ENCODE measurements at places on chromosomes 5 and 9.

DNA sequence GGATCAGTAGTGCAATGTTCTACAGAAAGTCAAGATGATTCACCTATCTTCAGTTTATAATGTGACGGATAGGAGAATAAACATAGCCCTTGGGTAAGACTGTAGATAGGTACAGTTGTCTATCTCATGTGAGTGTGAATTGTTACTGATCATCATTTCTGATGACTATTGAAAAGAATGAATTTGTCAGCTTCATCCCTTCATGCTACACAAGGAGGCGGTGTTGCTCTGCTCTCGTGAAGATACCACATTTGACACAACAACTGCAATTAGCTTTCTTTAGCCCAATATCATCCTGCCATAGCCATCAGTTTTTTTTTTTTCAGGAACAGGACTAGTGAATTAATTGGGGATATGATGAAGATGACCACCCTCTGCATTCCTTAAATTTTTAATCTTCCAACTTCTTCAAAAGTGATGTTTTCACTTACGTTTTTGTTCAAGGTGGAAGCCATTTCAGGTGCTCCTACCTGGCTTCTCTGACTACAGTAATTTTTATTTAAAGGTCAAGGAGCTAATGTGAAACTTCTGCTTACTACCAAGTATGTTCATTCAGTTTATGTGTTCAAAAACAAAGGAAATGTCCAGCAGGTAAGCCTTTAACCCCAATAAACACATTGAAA is 152.9 kb upstream of the MOCS2 start:
- DNase-seq = no peak

DNA sequence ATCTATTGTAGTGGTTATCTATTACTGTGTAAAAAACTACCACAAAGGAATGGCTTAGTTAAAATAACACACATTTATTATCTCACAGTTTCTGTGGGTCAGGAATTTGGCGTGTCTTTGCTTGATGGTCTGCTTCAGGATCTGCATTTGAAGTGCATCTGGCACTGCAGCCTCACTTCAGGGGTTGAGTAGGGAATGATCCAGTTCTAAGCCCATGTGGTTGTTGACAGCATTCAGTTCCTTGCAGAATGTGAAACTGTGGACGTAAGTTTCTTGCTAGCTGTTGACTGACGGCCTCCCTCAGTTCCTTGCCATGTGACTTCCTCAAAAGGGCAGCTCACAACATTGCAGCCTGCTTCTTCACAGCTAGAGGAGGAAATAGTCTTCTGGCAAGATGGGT is 2.1 kb upstream of the OGN start:
- DNase-seq = no peak

GRCh38 chr5:164746723-164747122 is 1241.3 kb downstream of the MAT2B start:
- no peak for DNase-seq

- DNase-seq = no peak
Measured at GRCh38 chr5:178551059-178551458, 39.1 kb downstream of the COL23A1 start.

GRCh38 chr9:95018099-95018936 is 291.8 kb downstream of the AOPEP start:
- no peak for DNase-seq

DNA sequence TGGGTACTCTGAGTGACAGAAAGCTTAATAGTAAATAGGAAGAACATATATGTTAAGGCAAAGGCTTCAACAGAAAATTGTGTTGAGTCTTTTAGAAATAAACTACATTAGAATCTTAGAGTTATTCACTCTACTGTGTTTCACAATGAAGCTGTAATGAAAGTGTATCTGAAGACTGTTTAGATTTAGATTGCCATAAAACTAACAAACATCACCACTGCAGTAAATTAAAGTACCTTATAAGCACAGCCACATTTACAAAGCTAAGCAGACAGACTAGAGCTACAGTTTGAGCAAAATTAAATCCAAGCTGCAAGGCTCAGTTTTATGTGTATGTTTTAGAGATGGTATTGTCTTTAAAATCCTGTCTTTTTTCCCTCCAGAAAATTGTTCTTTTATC is 172.4 kb downstream of the PBX3 start:
- no peak for DNase-seq

GRCh38 chr9:13264788-13265187 is 14.7 kb downstream of the MPDZ start:
- no peak for DNase-seq

- no peak for DNase-seq
Measured at GRCh38 chr5:66694036-66694435, 97.8 kb downstream of the MAST4 start.

DNA sequence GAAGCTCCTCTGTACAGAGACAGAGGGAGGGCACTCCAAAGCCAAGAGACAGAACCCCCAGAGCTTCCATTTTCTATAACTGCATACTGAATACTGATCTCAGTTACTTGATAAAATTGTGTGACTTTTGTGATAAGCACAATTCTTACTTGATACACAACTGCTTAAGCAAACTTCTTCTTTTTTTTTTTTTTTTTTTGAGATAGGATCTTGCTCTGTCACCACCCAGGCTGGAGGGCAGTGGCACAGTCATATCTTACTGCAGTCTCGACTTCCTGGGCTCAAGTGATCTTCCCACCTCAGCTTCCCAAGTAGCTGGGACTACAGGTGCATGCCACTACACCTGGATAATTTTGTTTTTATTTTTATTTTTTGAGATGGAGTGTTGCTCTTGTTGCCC is 252.1 kb upstream of the ZNF608 start:
- no peak for DNase-seq

DNA sequence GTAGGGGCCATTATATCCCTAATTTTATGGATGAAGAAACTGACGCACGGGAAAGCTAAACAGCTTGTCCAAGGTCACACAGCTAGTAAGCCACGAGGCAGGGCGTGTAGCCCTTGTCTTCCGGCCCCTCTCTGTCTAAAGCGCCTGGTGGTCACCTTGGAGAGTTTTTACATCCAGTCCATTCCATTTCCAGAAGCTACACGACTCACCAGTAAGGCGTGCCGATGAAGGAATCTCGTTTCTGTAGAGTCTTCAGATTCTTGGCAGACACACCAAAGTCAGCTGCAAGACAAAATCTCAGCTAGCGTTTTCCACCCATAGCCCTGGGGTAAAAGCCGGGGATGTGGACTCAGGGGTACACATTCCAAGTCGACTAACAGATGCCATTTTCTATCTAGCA is 80.5 kb downstream of the STK10 start:
- DNase-seq = no peak

DNA sequence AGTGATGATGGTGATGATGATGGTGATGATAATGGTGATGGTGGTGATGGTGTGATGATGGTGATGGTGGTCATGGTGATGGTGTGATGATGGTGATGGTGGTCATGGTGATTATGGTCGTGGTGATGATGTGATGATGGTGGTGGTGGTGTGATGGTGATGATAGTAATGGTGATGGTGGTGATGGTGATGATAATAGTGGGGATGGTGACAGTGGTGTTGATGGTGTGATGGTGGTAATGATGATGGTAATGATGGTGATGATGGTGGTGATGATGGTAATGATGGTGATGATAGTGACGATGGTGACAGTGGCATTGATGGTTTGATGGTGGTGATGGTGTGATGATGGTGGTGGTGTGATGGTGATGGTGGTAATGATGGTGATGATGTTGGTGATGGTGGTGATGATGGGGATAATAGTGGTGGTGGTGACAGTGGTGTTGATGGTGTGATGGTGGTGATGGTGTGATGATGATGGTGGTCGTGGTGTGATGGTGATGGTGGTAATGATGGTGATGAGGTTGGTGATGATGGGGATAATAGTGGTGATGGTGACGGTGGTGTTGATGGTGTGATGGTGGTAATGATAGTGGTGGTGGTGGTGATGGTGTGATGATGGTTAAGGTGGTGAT is 6.5 kb downstream of the STKLD1 start:
- no peak for DNase-seq

DNA sequence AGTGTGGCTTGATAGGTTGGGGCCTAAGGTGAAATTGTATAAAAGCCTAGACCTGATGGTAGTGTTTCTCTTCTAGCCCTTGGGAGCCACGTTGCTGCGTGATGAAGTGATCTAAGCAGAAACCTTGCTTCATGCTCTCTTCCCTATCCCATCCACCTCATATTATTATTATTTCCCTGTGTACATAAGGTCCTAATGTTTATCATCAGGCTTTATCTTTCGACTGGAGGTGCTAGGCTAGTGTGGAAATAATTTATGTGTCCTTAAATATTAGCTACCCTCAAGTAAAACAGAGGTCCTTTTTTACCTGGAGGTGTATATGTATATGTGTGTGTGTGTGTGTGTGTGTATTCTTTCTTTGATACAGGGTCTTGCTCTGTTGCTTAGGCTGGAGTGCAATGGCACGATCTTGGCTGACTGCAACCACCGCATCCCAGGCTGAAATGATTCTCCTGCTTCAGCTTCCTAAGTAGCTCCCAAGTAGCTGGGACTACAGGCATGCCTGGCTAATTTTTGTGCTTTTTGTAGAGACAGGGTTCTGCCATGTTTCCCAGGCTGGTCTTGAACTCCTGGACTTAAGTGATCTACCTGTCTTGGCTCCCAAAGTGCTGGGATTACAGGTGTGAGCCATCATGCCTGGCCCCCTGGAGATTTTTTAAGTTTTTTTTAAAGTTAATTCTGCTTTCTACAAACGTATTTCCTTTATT is 3.7 kb downstream of the UGCG start:
- no peak for DNase-seq

- no peak for DNase-seq
Measured at GRCh38 chr5:153594785-153595184, 104.3 kb downstream of the GRIA1 start.

GRCh38 chr5:68817632-68818031 is 276.2 kb upstream of the SLC30A5 start:
- no peak for DNase-seq

GRCh38 chr9:81125446-81126092 is 563.8 kb downstream of the TLE1 start:
- no peak for DNase-seq

DNA sequence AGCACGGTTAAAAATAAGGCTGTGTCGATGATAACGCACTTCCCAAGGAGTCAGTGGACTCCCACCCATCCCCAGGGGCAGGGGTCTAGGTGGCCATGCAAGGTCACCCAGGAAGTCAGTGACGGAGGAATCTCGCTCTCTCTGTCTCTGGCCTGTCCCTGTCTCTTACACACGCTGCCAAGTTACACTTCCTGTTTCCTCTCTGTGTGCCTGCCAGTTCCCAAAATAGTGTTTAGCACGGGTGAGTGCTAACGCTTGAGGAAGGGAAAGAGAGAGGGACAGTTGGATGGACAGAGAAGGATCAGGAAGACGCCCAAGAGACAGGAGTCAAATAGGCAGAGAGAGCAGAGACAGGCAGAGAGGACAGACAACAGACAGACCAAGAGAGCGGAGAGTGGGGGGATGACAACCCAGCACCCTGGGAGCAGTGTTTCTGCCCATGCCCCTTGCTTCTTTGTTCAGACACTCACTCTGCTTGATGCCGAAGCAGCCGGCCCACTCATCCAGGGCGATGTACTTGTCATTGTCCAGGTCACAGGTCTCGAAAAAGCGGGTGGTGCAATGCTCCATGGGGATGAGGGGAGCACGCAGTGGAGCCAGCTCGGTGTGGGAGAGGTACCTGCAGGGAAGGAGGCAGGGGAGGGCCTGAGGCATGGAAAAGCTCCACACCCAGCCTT is 23.0 kb downstream of the SPARC start:
- no peak for DNase-seq

DNA sequence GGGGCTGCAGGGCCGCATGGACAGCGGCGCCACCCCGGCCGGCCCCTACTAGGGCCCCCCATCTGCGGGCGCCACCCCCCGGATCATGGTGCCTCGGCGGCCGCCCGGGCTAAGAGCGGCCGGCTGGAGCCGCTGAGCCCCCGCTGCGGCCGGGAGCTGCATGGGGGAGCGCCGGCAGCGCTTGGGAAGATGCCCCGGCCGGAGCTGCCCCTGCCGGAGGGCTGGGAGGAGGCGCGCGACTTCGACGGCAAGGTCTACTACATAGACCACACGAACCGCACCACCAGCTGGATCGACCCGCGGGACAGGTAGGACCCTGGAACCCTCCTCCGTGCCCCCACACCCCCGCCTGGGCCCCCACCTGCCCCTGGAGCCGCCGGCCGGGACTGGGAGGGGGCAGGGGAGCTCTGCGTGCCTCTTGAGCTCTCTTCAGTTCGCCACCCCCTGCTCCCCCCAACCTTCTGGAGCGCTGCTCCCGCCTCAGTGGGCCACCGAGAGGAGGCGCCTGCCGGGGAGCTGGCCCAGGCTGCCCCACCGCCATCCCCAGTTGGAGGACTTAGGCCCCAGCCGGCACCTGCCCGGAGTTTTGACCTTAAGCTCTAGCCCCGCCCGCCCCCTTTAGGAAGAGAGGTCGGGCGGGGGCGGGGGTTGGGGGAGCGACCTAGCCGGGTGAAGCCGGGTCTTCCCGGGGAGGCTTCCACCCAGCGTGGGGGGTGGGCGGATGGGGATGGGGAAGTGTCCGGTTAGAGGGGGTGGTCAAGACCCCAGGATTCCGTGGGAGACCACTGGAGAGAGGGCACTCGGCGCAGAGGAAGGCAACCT is 730 bp downstream of the WWC1 start:
- no peak for DNase-seq

DNA sequence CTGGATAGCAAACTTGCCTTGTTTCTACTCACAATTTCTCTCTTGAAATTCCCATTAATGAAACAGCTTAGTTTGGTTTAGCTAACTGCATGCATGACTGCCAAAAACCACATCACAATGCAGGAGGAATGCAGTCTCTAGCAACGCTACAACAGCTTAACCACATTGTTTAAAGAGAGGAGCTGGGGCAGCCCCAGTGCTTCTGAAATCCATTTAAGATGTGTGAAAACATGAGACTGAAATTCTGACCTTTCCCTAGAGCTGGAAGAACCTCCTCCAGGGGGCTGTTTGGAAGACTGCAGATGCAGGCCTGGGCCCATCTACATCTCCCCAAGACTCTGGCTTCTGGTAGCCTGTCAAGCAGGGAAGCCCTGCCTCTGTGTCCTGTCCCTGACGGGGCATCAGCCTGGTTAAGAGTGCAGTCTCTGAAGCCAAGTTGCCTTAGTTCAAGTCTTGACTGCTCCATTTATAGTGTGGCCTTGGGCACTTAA is 157.1 kb downstream of the ZNF462 start:
- DNase-seq = no peak

DNA sequence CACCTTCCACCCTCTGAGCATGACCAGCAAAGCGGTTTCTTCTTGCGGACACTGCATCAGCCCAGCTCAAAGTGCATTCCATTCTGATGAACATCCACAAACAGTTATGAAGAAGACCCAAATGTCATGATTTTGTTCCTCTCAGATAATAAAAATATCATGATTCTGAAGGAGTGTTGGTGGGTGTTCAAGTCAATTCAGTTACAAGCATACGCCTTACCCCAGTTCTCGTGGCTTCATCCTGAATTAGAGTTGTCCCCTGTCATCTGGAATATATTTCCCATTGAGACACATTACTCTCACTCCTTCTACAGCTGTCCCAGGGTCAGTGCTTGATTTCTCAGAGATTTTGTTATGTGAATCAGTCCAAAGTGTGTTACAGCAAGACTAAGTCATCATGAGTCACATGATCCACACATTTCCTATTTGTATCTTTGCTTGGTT is 325.4 kb downstream of the RFX3 start:
- no peak for DNase-seq

GRCh38 chr5:168216989-168217388 is 74.5 kb upstream of the WWC1 start:
- DNase-seq = no peak
